ENCODE measurements at places on chromosomes 16 and 17. TPM values are rescaled to one million over a fixed set of nuclear protein-coding genes. Genes with fewer than 3 reads are reported as not detected.

DNA sequence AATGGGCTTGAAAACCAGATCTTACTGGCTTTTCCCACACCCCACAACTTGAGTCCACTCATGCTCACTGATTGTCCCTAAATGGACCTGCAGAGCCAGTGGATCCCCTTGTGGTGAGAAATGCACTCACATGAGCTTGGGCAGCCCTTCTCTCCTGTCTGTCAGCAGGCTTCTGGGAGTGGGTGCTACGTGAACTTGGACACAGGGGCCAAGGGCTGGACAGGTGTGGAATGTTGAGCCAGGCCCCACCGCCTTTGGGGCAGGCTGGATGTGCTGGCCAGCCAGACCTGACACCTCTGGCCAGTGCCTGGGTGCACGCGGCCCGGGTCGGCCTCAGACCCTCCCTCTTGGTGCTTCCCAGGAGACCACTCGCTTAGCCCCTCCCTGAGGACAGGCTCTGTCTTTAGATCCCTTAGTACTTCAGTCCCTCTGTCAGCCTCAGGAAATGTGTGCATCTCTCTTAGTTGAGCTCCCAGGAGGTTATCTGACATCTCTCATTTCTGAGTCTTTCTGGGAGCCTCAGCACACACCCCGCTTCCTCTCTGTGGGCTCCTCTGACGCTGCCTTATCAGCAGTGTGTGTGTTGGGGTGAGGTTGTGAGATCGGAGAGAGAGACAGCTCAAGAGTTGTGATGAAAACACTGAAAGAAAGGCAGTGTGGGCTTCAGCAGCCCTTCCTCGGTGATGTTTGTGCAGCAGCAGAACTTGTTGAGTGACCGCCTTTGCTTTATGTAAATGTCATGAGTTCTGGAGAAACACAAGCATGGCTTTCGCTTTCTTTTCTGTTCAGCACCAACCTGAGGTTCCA, 117.0 kb downstream of the RAB11FIP4 start:
- DNase-seq, result no peak

- no peak for DNase-seq
These were observed 4.9 kb downstream of the POLG2 start for GRCh38 chr17:64491994-64492393.

Gene ZFP3
- total RNA-seq, result 8.9 TPM

- no peak for DNase-seq
These were observed 228.5 kb downstream of the CCDC182 start for GRCh38 chr17:57516290-57517230.

GRCh38 chr17:50989149-50989548, 123.0 kb upstream of the TOB1 start:
- DNase-seq, result no peak

GRCh38 chr17:49111934-49112333, 20.6 kb upstream of the B4GALNT2 start:
- DNase-seq, result no peak

Gene SULT1A2
- 1.6 TPM for total RNA-seq

DNA sequence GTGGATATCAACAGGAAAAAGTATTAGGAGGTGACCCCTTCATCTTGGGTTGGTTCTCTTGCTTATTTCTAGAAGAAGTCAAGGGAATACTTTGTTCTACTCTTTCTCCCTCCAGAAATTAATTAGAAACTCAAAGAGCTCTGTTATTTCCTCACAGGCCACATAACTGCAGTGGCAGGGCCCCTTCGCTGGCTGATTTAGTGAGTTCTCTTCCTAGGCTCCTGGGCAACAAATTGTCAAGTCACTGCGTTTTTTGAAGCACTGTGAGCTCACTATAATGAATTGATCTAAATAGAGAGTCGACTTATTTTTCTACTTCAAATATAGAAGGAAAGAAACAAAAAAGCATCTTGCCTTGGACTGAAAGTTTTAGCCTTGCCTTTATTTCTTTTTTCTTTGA, 4.8 kb downstream of the SHISA6 start:
- DNase-seq, result peak; percentile 45

- peak; percentile 59 for DNase-seq
These were observed 65.8 kb upstream of the SMIM36 start for GRCh38 chr17:55576996-55577586.

DNA sequence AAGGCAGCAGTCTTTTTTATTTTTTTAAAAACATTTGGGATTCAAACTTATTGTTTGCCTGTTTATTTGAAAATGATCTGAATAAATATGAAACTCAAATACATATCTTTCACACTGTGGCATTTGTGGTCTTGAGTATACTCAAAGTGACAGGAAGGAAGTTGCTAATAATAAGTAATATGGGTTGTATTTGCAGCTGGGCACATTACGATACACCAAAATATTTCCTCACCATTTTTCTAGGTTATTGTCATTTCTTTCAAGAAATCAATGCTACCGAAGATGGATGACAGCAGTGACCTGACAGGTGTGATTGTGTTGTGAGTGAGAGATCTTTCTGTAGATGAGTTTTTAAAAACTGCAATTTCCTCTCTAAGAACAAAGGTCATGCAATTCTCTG, 665.7 kb downstream of the CDH8 start:
- no peak for DNase-seq

Gene SLC12A3
- total RNA-seq, result not detected

DNA sequence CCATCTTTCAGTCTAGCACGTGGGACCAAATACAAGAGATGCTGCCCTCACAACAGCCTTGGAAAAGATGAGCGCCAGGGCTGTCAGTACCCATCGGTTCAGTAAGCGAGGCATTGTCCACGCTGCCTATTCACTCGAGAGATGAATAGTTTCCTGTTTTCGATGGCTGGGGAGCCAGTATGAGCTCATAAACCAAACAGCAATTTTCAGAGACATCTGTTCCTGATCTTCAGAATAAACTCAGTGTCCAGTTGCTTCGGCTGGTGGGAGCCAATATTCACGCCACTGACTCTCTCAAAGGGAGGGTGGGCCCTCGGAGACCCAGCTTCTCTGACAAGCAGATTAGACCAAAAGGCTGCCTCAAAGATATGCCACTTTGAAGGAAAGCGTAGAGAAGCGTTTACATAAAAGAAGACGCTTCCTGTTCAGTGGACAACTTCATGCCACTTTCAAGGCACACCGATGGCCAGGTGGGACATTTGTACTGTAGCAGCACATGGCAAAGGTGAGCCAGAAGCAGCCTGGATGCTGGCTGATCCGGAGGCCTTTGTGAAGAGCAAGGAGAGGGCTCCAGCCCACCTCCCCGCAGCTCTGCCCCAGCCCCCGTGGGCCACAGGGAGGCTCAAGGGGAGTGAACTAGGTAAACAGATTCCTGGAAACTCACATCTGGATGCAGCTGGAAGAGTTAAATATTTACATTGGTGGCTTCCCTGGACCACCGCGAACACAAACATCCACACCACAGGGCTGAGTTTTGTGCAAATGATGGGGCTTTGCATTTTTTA, 6.0 kb downstream of the TIMM22 start:
- no peak for DNase-seq

DNA sequence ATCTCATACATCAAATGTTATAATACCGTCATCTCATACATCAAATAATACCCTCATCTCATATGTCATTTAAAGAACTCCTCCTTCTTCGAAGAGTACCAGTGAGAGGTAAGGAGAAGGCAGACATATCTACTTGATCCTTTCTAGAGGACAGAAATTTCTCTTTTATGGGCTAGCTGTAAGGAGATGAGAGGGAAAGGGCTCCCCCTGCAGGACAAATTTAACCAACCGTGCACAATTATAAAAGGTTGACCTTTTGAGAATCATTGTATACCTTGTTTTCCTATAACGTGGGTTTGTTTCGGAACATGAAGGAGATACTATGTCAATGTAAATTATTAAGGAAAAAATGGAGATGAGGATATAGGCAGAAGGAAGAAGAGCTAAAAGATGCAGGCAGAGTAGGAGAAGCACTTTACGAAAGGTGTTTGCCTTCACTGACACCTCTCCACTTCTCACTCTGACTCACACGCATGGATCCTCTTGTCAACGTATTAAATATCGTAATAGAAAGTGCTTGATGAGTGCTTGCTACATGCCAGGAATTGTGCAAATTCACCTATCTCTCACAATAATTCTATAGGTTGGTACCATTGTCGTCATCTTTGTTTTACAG, 465.9 kb upstream of the ERCC4 start:
- peak; percentile 23 for DNase-seq

DNA sequence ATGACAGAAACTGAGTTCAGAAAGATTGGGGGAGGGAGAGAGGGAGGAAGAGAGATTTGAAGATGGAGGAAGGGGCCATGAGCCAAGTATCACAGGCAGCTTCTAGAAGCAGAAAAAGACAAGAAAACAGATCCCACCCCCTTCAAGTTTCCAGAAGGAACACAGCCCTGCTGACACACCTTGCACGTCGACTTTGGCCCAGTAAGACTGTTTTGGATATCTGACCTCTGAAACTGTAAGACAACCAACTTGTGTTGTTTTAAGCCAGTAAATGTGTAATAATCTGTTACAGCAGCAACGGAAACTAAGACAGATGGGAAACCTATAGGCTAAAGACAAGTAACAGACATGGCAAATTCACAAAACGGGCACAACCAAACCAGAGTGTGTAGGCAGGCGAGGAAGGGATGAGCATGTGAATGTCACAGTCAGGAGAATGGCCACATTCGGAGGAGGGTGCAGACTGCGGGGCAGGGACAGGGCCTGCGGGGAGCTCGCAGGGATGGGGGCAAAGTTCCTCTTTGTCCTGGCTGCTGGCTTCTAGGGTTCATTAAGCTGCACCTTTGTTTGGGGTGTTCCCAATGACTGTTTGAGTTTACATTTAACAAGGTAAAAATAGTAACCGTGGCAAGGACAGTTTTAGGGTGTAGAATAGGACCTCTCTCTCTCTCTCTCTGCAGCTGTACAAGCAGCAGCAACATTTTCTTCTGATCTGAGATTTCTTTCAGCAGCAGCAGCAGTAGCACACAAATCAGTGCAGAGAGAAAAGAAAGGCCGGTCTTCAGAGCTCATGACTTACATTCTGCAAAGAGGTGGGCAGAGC, 18.3 kb upstream of the ATP2C2 start:
- DNase-seq, result no peak

GRCh38 chr16:31354394-31355291, at the start of gene ITGAX:
Gene ITGAX, plus strand, starts transcription at chr16:31355176. Its CDS starts 79 bp downstream, at chr16:31355255.
- no peak for DNase-seq

Gene MFAP4
- total RNA-seq, result 60.9 TPM

- DNase-seq, result no peak
These were observed 8.7 kb upstream of the TMEM88 start for GRCh38 chr17:7846063-7846735.

DNA sequence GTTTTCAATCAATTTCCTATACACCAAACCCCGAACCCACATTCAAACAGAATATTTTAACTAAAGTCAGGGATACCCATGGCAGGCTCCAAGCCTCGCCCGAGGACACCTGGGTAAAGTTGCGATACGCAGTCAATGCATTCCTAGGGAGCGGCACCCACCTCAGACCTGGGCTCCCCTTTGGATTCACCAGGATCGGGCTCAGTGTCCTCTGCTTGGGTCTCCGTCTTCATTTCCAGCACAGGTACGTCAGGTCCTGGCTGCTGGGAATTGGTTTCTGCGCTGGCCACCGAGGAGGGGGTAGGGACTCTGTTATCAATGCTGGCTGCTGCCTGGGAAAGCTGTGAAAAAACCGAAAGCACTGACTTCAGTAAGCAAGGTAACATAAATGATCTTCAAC, 51.7 kb upstream of the TRAP1 start:
- no peak for DNase-seq

GRCh38 chr16:64225696-64226095, 896.2 kb downstream of the CDH11 start:
- no peak for DNase-seq

Gene CLN3
- 37.3 TPM for total RNA-seq

DNA sequence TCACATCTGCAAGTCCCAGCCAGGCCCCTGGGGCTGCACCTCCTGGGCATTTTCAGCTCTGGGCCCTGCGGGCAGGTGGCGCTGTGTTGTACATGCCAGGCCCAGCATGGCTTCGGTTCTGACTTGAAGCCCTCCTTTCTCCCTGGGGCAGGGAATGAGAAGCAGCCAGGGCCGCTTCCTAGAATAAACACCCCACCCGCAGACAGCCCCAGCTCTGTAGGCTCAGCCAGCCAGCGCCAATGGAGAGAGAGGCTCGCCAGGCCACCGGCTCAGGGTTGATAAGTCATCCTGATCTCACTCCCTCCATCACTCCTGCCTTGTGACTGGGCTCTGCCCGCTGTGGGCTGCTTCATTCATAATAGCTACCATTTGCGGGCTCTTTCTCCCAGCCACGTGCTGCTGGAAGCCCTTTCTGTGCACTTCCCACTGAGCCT, 6.0 kb upstream of the GLIS2 start:
- DNase-seq, result peak; percentile 48

- DNase-seq, result no peak
These were observed 75.7 kb upstream of the KSR1 start for GRCh38 chr17:27380551-27380950.

GRCh38 chr16:60645541-60645940, 1390.7 kb downstream of the CDH8 start:
- no peak for DNase-seq

- no peak for DNase-seq
These were observed 102.1 kb downstream of the CDH13 start for GRCh38 chr16:82728901-82729300.

Gene TNRC6C
- 30.2 TPM for total RNA-seq

Data from A673 (cell line).